Karpas-422 (cell line): ENCODE measurements at places on chromosomes 1 and 21.

DNA sequence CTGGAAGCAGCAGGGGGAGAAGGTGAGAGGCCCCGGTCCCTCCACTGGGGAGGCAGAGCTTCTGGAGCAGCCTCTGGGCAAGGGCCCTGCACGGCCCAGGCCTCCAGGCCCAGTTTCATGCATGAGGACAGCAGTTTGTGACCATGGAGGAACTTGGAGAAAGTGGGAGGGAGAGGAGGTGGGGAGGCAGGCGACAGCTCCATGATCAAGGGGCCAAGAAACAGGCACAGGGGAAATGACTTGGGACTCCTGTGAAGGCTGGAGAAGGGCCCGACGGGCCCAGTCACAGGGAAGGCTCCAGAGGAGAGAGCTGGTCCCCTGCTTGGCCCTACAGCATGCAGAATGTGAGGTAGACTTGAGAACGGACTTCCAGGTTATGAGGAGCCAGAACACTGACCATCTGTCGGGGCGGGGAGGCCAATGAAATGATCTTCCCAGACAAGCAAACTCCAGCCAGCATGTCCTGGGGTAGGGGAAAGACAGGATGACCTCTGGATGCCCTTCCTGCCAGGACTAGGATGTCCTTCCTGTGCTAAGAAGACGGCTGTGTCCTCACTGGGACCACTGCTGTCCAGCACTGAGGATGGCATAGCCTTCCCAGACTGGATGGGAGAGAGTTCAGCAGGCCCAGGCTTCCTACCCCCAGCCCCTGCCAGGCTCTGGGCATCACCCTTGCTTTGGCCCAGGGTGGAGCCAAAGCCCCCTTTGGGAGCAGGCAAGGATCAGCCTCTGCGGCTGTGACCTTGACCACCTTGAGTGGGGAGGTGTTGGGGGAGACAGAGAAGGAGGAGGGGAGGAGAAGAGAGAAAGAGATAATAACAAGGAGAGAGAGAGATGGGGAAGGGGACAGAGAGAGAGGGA lies 548.2 kb downstream of the PTPRU start:
- H3K27ac ChIP-seq: no peak overlapping the region
- no peaks in the 10 kb centered on the region for H3K36me3 ChIP-seq
- H3K4me1 ChIP-seq: no peaks in the 10 kb centered on the region
- no peaks in the 10 kb centered on the region for H3K27me3 ChIP-seq

DNA sequence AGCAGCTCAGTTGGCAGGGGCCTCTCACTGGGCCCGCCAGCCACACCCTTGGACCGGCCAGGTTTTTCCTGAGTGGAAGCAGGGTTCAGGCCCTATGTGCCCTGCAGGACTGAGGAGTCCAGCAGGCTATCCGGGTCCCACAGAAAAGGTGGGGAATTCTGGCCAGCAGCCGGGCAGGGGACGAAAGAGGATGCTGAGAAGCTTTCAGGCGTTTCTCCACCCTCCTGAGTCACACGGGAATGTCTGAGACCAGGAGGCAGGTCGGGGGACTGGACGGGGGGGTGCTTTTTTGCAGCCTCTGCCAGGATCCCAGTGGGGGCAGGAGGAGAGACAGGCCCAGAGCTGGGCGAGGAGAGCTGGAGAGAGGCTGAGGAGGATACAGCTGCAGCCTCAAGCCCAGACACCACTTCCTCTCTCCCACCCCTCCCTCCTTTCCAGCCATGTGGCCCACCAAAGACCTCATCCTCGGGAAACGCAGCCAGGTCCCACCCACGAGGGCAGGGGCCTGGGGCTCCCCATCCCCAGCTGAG lies 105.4 kb downstream of the SPSB1 start:
- H3K4me3 ChIP-seq: no peak overlapping the region
- H3K27me3 ChIP-seq: no peaks in the 10 kb centered on the region
- no peak for DNase-seq
- no peak overlapping the region for H3K27ac ChIP-seq
- no peaks in the 10 kb centered on the region for H3K36me3 ChIP-seq

DNA sequence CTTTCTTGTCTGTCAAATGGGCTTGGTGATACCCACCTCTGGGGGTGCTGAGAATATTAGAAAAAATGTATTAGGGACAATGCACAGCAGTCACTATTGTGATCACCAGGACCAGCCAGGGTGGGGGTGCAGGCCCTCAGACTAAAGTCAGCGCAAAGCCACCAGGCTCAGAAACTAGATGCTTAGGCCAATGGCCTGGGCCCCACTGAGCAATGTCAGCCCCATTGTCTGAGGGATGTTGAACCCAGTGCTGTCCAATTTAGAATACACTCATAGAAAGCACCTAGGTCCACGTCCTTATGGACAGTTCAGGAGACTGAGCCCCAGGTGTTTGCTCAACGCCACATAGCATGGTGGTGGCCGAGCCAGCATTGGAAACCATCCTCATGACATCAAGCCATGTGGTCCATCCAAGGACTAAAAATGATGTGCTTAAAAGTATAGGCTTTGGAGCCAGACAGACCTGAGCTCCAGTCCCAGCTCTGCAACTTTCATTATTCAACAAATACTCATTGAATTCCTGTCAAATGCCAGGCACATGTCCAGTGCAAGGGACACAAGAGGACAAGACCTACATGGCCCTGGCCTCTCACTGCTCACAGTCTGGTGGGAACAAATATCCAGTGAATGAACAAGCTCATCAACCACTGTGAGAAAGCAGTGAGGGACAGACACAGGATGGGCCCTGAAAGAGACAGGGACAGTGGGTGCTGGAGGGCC lies 273.8 kb downstream of the MATN1 start:
- no peak overlapping the region for H3K27ac ChIP-seq
- H3K27me3 ChIP-seq: no peaks in the 10 kb centered on the region
- H3K36me3 ChIP-seq: no peaks in the 10 kb centered on the region
- no peaks in the 10 kb centered on the region for H3K4me1 ChIP-seq
- H3K4me3 ChIP-seq: no peak overlapping the region
- no peak for DNase-seq

- no peaks in the 10 kb centered on the region for H3K27me3 ChIP-seq
- peaks cover 11% of the 10 kb centered on the region for H3K4me1 ChIP-seq
- H3K36me3 ChIP-seq: no peaks in the 10 kb centered on the region
- DNase-seq: peak; percentile 60
These were observed at the start of gene TRNP1 for GRCh38 chr1:26993237-26994019. TRNP1 (plus strand) TSS chr1:26993692; CDS start chr1:26993787, 95 bp downstream.

GRCh38 chr1:94039871-94040569 lies 80.9 kb downstream of the ABCA4 start:
- H3K36me3 ChIP-seq: no peaks in the 10 kb centered on the region
- no peak for DNase-seq
- H3K27ac ChIP-seq: no peak overlapping the region
- no peak overlapping the region for H3K4me3 ChIP-seq
- peaks cover 6% of the 10 kb centered on the region for H3K4me1 ChIP-seq

DNA sequence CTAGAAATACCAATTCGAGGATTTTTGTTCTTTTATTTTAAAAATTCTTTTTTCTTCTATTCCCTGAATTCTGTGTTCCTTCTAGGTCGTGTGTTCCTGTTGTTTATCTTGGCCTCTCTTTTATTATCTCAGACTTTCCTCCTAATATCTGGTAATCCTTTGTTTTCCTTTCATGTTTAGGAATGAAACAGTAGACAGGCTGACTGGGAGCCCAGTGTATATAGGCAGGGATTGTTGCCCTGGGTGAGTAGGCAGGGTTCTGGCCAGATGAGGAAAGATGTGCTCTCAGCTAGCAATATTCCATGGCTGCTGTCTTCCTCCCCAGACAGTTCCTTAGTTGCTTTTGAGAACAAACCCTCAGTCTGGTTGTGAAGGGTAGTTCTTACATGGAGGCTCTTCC lies 161.8 kb upstream of the PDE4B start:
- DNase-seq: no peak
- H3K4me1 ChIP-seq: no peaks in the 10 kb centered on the region
- H3K4me3 ChIP-seq: no peak overlapping the region
- no peak overlapping the region for H3K27ac ChIP-seq
- H3K27me3 ChIP-seq: no peaks in the 10 kb centered on the region

DNA sequence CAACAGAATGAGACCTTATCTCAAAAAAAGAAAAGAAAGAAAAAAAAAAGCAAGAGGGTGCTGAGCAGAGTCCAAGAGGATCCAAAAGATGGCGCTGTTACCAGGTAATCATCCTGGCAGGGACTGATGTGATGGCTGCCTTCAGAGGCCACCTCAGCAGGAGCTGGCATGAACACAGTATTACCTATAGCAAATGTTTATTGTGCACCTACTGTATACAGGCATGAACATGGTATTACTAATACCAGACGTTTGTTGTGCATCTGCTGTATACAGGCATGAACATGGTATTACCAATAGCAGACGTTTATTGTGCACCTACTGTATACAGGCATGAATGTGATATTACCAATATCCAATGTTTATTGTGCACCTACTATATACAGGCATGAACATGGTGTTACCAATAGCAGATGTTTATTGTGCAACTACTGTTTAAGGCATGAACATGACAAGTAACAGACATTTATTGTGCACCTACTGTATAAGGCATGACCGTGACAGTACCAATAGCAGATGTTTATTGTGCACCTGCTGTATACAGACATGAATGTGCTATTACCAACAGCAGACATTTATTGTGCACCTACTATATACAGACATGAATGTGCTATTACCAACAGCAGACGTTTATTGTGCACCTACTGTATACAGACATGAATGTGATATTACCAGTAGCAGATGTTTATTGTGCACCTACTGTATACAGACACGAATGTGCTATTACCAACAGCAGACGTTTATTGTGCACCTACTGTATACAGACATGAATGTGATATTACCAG lies 115.1 kb upstream of the TMEM51 start:
- no peaks in the 10 kb centered on the region for H3K27me3 ChIP-seq
- DNase-seq: peak; percentile 82
- no peak overlapping the region for H3K27ac ChIP-seq
- no peaks in the 10 kb centered on the region for H3K36me3 ChIP-seq
